ENCODE measurements at places on chromosomes 16 and 17.

- DNase-seq: no peak
Measured at GRCh38 chr16:68737046-68737729, at the start of gene CDH1. Gene CDH1 (plus strand): TSS chr16:68737292. CDS start chr16:68737416, 124 bp downstream.

GRCh38 chr17:10041916-10042588 lies 137.0 kb upstream of the RCVRN start:
- DNase-seq: no peak

DNA sequence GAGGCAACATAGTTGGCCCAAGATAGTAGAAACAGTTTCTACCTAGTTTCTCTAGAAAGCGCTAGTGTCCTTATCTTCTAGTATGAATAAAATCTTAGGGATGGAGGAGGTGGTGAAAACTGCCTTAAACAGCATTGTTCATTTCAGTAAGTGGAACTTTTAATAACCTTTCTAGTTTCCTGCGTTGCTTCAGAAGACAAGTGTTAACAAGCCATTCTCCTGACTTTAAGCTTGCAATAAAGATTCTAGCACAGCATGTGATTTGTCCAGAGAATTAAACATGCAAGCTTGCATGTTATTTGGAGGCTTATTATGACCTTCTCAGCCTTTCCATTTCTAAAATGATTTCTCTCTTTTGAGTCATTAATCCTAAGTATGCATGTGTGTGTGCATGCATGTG lies 72.3 kb downstream of the TANGO6 start:
- no peak for DNase-seq

GRCh38 chr16:72911971-72912370 lies 136.0 kb downstream of the ZFHX3 start:
- no peak for DNase-seq

- DNase-seq: no peak
Measured at GRCh38 chr17:34243364-34244320, 11.4 kb upstream of the CCL2 start.

DNA sequence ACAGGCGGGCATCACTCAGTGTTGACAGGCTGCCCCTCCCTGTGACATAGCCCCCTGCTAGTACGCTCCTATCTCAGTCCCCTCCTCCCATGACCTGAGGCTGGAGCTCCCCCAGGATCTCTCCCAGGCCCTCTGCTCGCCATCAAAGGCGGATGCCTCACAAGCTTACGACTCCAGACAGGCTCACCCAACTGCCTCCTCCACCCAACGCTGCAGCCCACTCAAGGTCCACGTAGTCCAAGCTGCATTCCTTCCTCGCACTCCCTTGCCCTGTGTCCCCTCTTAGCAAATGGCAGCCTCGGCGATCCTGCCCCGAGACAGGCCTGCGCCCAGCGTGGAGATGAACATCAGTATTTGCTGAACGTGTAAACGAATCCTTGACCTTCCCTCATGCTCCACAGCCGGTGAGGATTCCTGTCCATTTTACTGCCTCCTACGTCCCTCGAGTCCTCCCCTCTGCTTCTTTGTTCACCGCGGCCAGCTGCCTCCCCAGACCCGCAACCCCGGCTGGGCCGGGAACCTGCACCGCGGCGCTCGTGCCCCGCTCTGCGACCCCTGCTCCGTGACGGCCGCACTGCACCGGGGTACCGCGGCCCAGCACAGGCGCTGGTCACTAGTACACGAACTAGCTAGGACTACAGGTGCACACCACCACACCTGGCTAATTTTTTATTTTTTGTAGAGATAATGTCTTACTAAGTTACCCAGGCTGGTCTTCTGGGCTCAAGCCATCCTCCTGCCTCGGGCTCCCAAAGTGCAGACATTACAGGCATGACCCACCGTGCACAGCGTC lies 838 bp upstream of the TMEM97 start:
- DNase-seq: no peak

DNA sequence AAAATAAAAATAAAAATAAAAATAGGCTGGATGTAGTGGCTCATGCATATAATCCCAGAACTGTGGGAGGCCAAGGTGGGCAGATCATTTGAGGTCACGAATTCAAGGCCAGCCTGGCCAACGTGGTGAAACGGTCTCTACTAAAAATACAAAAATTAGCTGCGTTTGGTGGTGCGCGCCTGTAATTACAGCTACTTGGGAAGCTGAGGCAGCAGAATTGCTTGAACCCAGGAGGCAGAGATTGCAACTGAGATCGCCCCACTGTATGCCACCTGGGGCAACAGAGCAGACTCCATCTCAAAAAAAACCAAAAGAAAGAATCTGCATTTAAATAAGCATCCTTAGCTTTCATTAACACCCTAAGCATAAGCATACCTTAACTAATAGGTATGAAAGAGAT lies 33.8 kb downstream of the YWHAE start:
- DNase-seq: no peak

DNA sequence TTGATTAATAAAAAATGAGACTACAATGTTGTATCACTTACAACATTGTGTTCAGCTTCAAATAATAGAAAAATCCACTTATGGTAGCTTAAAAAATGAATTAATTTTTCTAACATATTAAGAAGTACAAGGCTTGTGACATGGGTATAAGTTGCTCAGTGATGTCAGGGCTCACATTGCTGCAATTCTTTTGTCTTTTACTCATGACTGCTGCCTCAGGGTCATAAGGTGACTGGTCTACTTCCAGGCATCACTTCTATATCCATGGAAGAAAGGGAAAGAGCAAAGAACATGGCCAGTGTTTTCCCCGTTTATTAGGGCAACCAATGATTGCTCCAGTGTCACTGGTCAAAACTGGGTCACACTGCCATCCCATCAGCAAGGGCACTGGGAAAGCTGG lies 295.3 kb downstream of the MAP2K4 start:
- no peak for DNase-seq

- no peak for DNase-seq
Measured at GRCh38 chr17:79089720-79090442, 15.3 kb downstream of the ENGASE start.

- no peak for DNase-seq
Measured at GRCh38 chr17:61201211-61201610, 198.4 kb upstream of the TBX2 start.

GRCh38 chr16:72657791-72658190 lies 390.1 kb downstream of the ZFHX3 start:
- DNase-seq: no peak

DNA sequence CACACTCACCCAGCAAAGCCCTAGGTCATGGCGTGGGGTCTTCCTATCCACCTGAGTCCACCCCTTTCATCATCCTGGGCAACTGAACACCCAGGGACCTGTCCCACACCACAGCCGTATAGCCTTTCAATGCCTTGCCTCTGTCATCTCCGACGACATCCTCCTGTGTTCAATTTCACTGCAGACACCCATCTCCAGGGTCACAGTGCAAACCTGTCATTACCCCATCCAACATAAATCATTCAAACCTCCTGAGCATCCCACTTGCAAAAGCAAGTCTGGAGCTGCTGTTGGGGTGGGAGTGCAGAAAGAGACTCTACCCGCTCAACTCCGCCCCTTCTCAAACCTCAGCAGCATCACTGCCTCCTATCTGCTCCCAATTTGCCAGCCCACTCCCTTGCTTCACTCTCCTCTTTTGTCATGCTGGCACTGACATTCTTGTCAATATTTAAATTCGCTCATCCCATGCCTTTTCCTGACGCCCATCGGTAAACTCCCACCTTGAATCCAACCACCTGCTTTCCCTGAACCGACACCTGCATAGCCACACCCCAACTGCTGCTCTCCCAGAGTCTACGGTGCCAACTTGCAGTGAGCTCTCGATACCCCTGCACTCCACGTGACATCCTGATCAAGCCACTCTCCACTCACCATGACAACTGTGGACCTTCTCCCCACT lies 37.0 kb downstream of the MARF1 start:
- DNase-seq: no peak

- no peak for DNase-seq
Measured at GRCh38 chr17:76026714-76027158, 370 bp downstream of the EVPL start.

DNA sequence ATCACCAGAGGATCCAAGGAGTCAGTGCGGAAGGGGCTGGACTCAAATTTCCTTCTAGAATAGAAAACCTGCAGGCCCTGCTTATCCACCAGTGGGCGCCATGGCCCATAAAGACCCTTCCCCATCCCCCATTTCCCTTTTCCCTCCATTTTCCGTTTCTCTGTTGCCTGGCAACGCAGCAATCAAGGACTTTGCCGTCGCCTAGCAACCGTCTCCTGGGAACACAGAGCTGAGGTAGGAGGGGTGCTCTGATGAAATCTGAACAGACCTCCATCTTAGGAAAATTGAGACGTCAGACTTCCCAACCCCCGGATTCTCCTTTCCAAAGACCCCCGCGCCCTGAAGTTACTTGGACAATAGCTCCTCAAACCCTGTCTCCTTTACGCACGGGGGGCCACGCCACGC lies 5.7 kb downstream of the DLG4 start:
- DNase-seq: peak; percentile 82

GRCh38 chr16:72890587-72890986 lies 157.3 kb downstream of the ZFHX3 start:
- DNase-seq: no peak

DNA sequence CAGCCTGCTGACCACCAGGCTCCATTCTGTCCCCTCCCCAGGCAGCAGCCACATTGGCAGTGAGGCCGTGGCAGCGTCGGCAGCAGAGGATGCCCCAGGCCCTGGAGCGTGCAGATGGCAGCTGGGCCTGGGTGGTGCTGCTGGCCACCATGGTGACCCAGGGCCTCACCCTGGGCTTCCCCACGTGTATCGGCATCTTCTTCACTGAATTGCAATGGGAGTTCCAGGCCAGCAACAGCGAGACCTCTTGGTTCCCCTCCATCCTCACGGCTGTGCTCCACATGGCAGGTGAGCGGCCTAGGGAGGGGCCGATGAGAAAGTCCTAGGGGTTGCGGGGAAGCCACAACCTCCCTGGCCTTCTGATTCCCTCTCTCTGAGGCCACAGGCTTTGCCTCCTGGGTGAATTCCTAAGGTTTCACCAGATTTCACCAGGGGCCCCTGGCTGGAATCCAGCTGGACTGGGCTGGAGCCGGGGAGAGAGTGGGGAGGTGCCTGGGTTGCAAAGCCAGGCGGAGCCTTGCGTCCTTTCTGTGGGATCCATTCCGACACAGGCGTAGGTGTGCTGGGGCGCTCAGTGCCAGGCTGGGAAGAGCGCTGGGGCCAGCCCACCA lies 5.9 kb downstream of the SLC16A5 start:
- no peak for DNase-seq

DNA sequence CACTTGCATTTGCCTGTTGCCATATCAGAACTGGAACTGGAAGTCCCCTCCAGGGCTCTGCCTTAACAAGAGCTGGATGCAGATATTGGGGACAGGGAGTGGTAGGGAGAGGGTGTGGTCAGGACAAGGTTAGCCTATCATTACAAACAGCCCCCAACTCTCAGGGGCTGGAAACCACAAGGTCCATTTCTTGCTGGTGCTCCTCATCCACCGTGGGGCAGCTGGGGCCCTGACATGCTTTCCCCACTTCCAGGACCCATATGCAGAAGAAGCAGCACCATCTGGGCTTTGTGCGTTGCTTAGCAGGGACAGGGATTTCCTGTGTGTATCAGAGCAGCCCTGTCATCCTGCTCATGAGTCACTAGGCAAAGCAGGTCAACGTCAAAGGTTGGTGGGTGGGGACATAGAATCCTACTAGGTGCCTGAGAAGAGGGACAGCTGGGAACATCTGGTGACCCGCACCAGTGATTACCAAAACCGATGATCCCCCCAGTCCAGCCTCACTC lies 26.9 kb downstream of the RGS9 start:
- DNase-seq: no peak

GRCh38 chr17:39782481-39782880 lies 44.7 kb downstream of the GRB7 start:
- no peak for DNase-seq

DNA sequence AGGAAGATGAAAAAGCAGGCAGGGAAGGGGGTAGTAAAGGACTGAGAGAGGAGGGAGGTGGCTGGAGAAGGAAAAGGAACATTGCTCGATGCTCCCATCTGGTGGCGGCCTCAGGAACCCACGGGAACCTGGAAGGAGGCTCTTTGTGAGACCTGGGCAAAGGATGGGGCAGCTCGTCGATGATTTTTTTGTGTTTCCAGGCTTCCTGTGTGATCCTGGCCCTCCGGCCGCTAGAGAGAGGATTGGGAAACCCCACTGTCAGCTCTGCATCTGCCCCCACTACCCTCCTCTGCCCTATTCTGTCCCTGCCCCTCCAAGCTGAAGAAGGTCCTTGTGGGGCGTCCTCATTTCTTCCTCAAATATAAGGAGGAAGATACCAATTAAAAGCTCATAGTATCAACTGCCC lies 6.6 kb downstream of the WFIKKN2 start:
- DNase-seq: peak; percentile 51

- DNase-seq: no peak
Measured at GRCh38 chr17:51118330-51119195, 2.1 kb downstream of the SPAG9 start.

DNA sequence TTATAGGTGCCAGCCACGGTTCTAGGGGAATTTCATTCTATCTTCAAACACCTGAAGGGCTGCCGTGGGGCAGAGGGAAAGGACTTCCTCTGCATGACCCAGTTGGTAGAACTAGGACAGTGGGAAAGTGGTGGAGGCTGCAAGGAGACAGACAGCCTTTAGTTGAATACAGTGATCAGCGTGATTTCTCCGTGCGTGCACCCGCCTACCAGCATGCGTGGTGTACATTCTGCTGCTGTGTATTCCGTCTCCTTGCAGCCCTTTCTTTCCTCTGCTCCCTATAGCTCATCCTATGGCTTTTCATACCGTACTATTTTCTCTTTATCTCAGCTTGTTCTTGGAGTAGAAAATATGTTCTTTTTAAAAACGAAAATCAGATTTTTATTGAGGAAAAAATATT lies 146.9 kb downstream of the MRM1 start:
- no peak for DNase-seq

DNA sequence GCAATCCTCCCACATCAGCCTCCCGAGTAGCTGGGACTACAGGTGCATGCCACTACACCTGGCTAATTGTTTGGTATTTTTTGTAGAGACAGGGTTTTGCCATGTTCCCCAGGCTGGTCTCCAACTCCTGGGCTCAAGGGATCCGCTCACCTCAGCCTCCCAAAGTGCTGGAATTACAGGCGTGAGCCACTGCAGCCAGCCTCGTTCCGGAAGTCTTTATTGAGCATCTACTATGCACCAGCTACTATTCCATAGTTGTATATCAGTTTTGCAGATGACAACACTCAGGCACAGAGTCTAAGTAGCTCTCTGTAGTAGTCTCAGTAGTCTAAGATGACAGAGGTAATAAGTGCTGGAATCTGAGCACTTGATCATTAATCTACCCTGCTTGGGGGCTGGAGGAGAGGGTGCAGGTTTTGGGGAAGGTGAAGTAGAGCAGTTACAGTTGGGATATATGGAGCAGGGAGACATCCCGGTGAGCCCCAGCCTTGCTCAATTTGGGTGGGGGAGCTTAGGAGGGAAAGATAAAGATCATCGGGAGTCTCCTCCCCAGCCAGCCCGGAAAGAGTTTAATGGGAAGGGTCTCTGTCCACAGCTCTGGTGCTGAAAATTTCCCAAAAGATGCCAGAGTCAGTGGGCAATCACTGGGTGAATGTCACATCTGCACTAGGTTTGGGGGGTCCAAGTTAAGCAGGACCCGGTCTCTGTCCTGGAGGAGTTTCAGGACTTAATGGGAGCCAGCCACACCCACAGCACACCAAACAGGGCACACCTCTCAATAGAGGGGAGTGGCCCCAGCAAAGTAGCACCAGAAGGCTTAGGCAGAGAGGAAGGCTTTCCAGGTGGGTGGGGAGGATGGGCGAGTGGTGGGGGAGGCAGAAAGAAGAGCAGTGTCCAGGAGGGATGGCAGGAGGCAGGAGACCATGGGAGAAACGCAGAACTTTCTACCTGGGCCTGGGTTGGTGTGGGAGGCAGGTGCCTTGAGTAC lies 1.7 kb downstream of the OTOP3 start:
- DNase-seq: no peak
